ENCODE measurements at places on chromosomes 1 and 21. TPM values are rescaled to one million over a fixed set of nuclear protein-coding genes. Genes with fewer than 3 reads are reported as not detected.
A peak's percentile ranks its signal among the peaks of the same experiment; 100 is the strongest.

DNA sequence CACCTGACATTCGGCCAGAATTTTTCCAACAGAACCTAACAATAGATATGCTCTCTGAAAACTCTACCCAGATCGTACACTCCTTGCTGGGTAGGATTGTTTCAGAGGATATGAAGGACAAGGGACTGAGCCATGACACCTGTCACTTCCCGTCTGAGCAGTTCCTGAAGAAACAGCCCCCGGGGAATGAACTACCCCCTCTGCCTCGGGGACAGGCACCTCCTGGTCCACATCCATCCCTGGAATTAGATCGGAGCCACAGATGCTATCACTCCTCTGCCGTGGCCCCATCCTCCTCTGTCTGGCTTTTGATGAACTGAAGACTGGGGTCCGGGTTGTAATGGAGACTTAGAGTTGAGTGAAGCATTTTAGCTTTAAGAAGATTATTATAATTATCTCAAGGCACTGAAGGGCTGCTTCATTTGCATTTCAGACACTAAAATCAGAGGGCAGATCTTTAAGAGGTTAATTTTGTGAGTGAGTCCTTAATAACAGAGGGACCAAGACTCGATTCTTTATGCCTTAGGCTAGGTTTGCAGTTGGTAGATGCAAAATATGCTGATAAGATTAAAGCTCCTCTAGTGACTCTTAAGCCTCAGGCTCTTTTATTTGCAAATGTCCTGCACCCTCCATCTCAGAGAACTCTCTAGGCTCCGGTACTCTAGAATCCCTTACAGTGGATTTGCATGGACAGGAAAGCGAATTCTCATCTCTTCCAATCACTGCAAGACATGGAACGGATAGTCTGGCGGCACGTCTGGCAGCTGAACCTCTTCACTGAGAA is 333.8 kb downstream of the KIF26B start:
- H3K4me1 ChIP-seq = no peaks in the 10 kb centered on the region
- H3K27ac ChIP-seq = no peak overlapping the region
- no peak for DNase-seq
- H3K36me3 ChIP-seq = no peaks in the 10 kb centered on the region
- H3K27me3 ChIP-seq = peaks cover 3% of the 10 kb centered on the region

WNT4 gene
- not detected for total RNA-seq

DNA sequence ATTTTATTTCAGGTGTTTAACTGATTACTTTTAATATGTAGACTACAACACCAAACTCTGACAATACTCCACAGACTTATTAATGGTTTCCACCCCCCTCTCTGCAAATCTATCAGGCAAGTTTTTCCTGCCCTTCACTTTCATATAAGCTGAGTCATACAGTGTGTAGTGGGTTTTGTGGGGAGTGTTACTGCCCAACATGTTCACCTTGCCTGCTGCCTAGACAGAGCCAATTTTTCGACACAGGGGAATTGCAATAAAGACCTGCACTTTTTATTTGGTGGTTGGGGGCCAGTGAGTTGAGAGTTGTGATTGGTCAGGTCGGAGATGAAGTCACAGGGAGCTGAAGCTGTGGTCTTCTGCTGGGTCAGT is 119.7 kb downstream of the PPIAL4G start:
- peak overlapping the region; percentile 80 for H3K27ac ChIP-seq
- DNase-seq = peak; percentile 43
- H3K4me3 ChIP-seq = peak overlapping the region; percentile 74
- no peaks in the 10 kb centered on the region for H3K27me3 ChIP-seq

GRCh38 chr1:230230948-230231773 is 164.1 kb downstream of the GALNT2 start:
- no peaks in the 10 kb centered on the region for H3K27me3 ChIP-seq
- DNase-seq = no peak
- H3K4me3 ChIP-seq = no peak overlapping the region
- H3K36me3 ChIP-seq = peaks cover 26% of the 10 kb centered on the region
